ENCODE measurements at places on chromosomes 3 and 15.

DNA sequence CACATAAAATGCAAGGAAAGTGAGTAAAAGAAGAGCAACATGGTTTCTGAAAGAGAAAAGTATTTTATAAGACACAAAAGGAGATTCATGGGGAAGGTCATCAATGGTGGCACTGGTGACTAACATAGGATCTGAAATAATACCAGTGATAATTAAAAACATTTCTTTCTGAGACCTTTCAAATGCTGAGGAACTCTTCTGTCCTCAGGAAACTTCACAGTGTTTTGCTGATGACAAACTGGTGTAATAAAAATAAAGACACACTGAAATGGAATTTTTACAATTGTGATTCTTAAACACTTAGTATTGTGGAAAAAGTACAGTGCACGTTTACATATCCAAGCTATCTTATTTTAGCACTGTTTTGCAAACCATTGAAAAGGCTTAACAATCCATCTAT lies 80.4 kb upstream of the ZBTB20 start:
- no peak for DNase-seq

DNA sequence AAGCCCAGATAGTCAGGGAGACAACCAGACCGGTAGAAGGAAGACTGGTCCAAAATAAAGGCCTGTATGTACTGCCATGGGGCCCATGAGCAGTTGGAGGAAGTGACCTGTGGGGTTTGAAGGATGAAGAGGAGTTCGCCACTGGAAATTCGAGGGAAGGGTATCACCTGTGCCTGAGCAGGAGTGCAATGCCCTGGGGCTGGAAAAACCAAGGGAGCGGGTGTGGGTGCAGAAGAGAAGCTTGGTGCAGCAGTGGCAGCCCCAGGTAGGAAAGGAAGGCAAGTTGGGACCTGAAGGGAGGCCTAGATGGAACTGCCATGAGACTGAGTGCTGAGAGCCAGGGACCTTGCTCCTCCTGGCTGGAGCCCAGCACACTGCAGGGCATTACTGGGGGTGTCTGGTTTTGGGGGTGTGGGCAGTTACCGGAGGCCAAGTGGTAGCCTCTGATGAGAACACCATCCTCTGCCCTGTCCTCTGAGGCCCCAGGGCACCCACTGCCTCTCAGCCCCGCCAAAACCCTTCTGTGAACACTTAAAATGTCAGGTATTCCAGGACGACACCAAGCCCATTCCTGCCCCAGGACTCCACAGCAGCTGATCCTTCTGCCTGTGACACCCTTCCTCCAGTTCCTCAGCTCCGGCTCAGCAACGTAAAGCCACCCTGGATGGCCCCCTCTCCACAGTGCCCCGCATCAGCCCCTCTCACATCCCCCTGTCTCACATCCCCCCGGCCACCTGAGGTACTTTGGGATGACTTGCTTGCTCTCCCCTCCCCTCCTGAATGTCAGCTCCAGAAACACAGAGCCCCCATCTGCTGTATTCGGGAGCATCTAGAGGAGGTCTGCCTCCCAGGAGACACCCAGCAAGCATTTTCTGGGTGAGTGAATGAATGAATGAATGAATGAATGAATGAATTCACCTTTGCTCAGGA lies 42.9 kb downstream of the WNT7A start:
- no peak for DNase-seq

- DNase-seq = no peak
Measured at GRCh38 chr3:64856106-64856505, 168.3 kb upstream of the ADAMTS9 start.

DNA sequence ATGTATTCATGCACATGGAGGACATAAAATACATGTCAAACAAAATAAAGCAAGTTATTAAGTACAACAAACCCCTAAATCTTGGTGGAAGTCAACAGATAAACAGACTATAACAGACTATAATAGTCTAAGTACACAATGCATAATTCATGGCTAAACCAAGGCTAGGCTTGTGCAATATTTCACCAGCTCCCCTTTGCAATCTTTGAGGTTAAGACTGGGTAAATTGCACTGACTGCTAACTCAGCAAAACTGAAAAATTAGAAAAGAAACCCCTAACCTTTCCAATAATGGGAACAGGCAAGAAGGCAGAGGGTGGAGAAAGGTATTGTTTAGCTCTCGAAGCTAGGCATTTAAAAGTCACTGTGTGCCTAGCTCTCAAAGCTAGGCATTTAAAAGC lies 304.9 kb upstream of the WNT5A start:
- no peak for DNase-seq

- no peak for DNase-seq
Measured at GRCh38 chr3:39189959-39190269, 2.5 kb downstream of the XIRP1 start.

DNA sequence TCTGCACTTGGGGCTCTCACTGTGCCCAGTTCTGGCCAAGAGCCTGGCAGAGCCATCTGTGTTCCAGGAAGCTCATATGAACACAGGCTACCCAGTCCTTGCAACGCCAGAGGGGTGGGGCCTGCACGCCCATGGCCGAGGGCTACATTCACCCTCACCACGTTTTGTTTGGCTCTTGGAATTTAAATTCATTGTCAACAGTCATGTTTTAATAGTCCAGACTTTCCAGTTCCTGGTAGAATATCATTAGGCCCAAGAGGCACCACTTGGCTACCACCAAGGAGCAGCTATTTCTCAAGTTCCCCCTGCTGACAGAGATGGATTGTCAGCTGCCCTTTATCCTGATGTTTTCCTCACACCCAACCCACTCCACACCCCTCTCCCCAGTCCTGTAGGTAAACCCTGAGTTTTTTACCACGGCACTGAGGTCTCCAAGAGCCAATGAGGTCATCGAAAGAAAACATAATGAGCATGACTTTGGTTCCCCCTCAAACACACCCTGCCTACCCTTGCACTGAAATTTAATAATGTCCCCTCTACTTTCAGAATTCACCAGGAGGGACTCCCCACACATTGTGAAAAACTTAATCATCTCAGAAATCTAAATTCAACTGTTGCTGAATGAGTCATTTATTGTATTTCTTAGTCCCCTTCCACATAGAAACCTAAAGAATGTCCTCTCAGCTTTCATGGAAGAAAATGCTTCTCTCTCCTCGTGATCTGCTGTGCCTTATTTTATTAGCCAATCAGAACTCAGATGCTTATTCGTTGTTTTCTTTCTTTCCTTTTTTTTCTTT lies 125.1 kb downstream of the SHQ1 start:
- DNase-seq = no peak

Data from right hindlimb (tissue), 1 donor.